ENCODE measurements at places on chromosomes 6 and 20.

DNA sequence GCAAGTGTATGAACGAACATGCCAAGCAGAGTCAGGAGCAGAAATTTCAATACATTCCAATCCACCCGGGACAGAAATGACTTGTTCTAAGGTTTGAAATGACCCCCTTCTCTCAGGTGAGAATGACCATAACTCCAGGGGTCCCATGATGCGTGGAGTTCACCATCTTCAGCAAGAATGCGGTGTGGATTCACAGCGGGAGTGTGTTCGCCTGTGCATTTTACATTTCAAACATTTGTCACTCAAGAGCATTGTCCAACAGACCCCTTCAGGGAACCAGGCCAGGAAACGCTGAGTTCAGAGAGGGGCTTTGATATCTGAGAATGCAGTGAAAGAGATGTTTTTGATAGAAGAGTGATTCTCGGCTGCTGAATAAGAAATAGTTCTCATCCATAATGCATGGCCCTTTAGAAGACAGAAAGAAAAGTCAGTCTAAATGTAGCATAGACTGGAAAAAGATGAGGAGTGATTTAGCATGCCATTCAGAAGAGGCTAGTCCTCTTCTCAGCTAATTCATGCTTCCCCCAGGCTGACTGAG is 200.3 kb upstream of the KCNG1 start:
- DNase-seq: no peak

DNA sequence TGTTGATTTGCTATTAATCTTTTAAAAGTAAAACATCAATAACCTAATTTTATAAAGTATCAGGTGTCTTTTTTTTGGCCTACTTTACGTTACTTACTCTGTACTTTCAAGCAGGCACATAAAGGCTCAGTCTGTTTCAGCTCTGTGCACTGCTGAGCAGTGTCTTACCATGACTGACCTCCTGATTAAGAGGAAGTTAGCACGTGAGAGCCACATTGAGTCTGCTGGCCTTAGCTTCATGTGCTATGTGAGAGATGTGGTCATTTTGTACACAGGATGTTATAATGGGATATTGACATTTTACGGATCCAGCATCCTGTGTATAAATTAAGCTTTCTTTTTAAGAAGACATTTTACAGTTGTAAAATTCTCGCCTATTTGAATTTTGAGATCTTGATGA is 31.9 kb downstream of the ARID1B start:
- no peak for DNase-seq

GRCh38 chr6:140175486-140175885 is 801.0 kb upstream of the CITED2 start:
- no peak for DNase-seq

GRCh38 chr20:46954490-46955038 is 59.9 kb downstream of the EYA2 start:
- DNase-seq: no peak

- no peak for DNase-seq
Observed at GRCh38 chr20:5395932-5396727, 79.4 kb upstream of the PROKR2 start.

DNA sequence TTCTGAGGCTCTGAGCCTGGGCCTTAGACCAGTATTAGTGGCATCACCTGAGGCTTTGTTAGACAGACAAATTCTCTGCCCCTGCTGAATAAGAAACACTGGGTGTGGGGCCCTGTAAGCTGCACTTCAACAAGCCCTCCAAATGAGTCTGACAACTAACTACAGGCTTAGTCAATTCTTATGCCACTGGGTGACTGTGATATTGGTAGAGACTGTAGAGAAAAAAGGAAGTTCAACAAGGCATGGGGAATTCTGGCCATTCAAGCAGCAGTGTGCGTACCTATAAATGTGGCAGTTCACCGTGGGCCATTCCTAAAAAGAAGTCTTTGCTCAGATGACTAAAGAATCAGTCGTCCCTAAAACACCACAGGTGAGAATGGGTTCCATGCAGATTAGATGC is 82.7 kb downstream of the MDN1 start:
- no peak for DNase-seq

DNA sequence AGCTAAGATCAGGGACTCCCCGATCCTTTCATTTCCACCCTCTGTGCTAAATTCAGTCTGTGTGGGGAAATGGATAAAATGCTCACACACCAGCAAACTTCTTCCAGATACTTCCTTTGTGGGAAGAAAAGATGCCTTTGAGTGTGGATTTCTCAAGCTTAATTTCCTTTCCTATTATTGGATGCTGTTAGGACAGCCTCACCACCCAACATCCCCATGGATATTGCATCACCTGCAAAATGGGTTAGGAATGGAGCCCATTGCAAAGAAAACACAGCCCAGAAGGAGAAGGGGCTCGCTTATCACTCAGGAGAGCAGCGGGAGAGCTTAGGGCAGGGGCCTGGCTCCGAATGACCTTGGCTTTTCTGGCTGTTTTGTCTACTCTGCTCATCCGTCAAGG is 272.2 kb downstream of the CDC5L start:
- no peak for DNase-seq

Data from CD4-positive, alpha-beta T cell treated with Interleukin-17A for 1 hour (primary cell).